ENCODE measurements at places on chromosomes 16 and 17.
A peak's percentile ranks its signal among the peaks of the same experiment; 100 is the strongest.

- no peak for DNase-seq
Observed at GRCh38 chr16:51146256-51146924, 4.7 kb downstream of the SALL1 start.

DNA sequence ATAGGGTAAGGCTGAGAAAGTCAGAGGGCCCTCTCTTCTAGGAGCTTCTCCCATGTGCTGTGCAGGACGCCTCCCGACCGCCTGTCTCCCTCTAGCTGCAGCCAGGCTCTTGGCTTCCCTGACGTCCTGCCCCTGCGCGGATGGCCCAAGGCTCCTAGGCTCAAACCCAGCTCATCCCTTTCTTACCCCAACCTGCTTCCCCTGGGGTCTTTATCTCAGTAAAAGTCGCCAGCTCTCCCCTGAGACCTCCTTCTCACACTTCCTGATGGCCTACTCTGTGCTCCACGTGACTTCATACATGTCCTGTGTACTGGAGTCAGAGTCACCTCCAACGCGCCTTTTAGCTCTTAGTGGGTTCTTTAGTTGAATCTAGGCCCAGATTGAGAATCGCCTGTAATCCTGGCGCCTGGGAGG lies 1.1 kb upstream of the ZNF747 start:
- DNase-seq: peak; percentile 39

- DNase-seq: no peak
Observed at GRCh38 chr16:81401035-81401950, 43.3 kb upstream of the CMIP start.

- no peak for DNase-seq
Observed at GRCh38 chr16:1082952-1083675, 10.6 kb downstream of the SSTR5 start.

DNA sequence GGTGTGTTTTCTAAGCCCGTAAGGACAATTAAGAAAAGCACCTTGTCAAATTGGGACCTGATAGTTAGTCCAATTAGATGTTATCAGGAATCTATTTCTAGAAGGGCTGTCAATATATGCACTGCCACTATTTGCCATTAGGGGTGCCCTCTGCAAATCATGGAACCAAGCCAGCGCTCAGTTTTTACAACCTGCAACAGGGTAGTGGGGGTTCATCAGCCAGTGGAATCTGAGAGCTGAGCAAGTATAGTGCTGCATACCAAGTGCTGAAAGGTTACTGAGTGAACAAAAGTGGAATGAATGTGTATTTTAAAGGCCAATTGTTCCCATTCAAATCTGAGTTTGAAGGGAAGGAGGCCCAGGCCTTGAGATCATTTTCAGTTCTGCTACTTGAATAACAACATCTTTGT lies 10.4 kb downstream of the PRR11 start:
- no peak for DNase-seq

- no peak for DNase-seq
Observed at GRCh38 chr17:32819035-32819434, 57.9 kb downstream of the MYO1D start.

DNA sequence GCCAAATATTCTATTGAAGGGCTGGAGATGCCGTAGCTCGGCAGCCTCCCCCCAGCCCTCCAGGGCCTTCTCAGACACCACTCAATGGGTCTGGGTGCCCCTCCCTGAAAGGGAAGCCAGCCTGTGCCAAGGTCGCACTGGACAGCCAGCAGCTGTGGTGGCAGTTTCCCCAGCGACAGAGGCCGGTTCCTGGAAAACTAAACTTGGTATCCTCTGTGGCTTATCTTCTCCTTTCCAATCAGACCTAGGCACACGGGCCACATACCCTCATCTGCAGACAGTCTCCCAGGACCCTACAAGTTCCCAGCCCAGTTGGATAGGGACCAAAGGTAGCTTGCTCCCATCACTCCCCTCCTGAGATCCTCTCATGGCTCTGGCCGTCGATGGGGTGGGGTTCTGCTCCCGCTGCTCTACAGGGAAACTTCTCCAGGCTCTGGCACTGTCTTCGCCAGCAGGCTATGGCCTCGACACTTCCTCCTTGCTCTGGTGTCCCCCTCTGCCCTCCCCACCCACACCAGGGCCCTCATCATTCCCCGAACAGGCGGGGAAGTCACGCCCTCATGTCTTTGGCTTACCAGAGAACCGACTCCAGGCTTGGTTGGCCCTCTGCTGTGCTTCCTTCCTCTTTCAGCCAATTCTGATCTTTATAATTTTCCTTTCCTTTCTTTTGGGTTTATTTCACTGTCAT lies 18.3 kb upstream of the IL21R start:
- no peak for DNase-seq

GRCh38 chr17:79652999-79653643 lies 42.3 kb upstream of the RBFOX3 start:
- DNase-seq: no peak

DNA sequence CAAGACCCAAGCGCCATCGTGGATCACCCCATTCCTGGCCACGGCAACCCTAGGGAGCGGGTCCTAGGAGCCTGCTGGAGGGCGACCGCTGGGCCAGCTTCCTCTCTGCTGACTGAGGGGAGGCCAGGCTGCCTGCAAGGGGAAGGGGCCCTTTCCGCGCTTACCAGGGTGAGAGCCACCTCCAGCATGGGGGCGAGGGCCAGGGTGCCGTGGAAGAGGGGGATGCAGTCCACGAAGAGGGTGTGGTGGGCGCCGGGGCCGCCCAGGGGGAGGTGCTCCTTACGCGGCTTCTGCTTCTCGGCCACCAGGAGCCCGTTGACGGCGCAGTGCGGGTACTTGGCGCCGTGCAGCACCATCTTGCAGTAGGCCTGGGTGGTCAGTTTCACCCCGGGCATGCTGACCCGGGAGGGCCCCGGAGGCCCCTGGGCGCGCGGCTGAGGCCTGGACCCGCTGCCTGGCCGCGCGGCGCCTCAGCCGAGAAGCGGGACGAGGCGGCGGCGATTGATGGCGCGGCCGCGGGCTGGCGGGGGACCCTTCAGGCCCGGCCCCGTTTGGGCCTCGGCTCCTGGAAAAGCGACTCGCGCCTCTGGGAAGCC lies 345 bp downstream of the EMC8 start:
- peak; percentile 14 for DNase-seq

GRCh38 chr17:81164371-81165245 lies 699 bp upstream of the PVALEF start:
- DNase-seq: no peak
